ENCODE measurements at places on chromosomes 16 and 17. TPM values are rescaled to one million over a fixed set of nuclear protein-coding genes. Genes with fewer than 3 reads are reported as not detected.

DNA sequence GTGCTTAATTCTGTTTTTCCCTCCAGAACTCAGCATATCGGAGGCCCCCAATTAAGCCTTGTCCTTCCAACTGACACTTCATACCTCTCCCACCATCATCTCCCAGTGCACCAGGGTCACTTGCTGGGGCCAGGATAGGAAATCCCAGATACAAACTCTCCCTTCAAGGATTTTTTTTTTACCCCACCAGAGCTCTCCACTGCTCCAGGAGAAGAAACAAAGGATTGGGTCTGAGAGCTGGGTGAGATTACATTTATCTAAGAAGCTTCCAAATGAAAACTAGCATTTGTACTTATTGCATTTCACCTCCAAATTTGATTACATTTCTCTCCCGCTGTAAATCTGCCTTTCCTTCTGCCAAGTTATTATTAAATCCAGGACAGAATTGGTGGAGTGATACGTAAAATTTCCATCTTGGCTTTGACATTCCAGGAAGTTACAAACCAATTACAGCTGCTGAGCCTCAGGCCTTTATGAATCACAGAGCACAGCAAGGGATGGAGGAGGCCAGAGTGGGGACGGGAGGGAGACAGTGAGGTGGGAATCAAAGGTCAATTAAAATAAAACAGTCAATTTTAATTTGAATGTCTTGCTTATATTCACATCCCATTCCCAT is 123.5 kb downstream of the USP31 start:
- DNase-seq: no peak

GRCh38 chr16:51523400-51523799 is 372.3 kb upstream of the SALL1 start:
- no peak for DNase-seq

CD300LG gene
- total RNA-seq: not detected

NGFR gene
- total RNA-seq: 322 TPM

SLC52A1 gene
- not detected for total RNA-seq

LRRC75A gene
- total RNA-seq: 5.6 TPM

CRHR1 gene
- total RNA-seq: 0.41 TPM

HOXB1 gene
- 2.7 TPM for total RNA-seq

RAMP2 gene
- 6.5 TPM for total RNA-seq

GRCh38 chr16:82935766-82936165 is 309.0 kb downstream of the CDH13 start:
- no peak for DNase-seq

GRCh38 chr16:35631261-35631945 is 2172.0 kb downstream of the TP53TG3F start:
- no peak for DNase-seq

- DNase-seq: no peak
Observed at GRCh38 chr16:28202147-28202746, 9.5 kb downstream of the XPO6 start.

- no peak for DNase-seq
Observed at GRCh38 chr16:87319011-87319410, 1.8 kb upstream of the C16orf95 start.

PLXDC1 gene
- 0.84 TPM for total RNA-seq

DNA sequence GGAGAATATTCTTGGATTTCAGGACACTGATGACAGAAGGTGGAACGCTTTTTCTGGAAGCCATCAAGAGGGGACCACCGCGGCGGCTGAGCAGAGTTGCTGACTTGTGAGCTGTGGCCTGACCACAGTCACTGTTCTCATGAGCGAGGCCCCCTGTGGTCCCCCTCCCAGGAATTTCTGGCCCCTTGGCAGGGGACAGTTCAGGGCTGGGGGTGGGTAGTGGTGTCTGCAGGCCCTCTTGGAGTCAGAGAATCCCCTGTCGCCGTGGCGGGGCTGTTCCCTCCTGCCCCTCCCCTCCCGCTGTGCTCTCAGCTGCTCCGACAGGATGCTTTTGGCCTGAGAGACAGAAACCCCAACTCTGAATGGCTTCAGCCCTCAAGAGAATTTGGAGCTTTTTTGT is 292.0 kb downstream of the SEC14L1 start:
- no peak for DNase-seq

DNA sequence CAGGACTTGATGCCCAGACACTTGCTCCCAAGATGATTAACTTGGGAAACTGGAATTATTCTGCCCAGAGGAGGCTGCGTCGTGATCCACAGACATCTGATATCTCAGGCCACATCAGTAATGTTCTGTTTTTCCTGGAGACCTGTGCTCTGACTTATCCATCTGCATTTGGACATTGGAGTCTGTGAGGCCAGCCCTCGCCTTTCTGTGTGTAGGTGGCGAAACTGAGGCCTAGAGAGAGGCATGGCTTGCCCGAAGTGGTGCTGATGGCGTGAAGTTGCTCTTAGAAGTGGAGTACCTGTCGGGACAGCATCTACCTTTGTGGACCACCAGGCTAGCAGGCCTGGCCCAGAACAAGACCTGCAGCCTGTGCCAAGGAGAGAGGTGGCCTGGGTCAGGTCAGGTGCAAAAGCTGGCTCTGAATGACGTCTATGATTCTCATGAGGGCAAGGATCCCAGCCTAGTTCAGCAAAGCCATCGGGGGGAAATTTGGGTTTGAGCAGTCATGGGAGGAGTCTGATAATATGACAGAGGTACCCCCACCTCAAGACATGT is 186.8 kb upstream of the ZNF469 start:
- DNase-seq: no peak

HS3ST3B1 gene
- total RNA-seq: 57.0 TPM

GRCh38 chr17:8700546-8700945 is 44.1 kb downstream of the CCDC42 start:
- DNase-seq: no peak

DNA sequence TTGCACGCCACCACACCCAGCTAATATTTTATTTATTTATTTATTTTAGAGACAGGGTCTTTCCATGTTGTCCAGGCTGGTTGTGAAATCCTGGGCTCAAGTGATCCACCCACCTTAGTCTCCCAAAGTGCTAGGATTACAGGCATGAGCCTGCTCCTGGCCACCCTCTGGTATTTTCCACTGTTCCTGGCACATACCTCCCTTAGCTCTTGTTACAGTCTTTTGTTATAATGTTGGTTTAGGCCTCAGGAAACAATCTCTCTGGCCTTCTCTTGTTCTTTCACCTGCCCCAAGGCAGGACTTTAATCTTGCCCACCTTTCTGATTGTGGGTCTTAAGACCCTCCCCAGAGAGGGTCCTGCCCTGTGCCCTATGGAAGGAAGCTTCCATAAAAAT is 3.6 kb upstream of the CYTH1 start:
- no peak for DNase-seq

GRCh38 chr17:36742267-36743000 is 141.1 kb downstream of the MRM1 start:
- no peak for DNase-seq

- DNase-seq: no peak
Observed at GRCh38 chr16:16045296-16045695, 95.9 kb downstream of the ABCC1 start.

DNA sequence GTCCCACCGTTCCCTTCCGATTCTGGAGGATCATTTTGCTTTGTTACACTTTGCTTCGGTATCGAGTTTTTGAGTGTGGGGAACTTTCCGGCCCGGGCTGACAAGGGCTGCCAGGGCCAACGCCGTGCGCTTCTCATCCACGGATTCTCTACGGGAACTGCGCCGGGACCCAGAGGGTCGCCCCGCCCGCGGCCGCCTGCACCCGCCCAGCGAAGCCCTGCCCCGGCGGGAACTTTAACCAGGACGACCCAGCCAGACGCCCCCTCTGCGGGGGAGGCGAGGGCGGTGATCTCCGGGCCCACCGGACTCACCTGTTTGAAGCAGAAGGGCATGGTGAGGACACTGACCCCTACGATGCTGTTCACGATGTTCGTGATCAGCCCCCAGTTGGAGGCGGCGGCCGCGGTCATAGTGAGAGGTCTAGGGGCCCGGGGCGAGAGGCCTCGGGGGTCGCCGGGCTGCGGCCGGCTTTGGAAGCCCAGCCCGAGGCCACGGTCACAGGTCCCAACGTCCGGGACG is 536 bp downstream of the SLC38A10 start:
- DNase-seq: no peak

SLFN12L gene
- total RNA-seq: not detected

CACNB1 gene
- total RNA-seq: 16.2 TPM

SYNGR2 gene
- 19.3 TPM for total RNA-seq

PPY gene
- not detected for total RNA-seq

GRCh38 chr17:14760212-14760611 is 459.3 kb downstream of the HS3ST3B1 start:
- DNase-seq: no peak

DNA sequence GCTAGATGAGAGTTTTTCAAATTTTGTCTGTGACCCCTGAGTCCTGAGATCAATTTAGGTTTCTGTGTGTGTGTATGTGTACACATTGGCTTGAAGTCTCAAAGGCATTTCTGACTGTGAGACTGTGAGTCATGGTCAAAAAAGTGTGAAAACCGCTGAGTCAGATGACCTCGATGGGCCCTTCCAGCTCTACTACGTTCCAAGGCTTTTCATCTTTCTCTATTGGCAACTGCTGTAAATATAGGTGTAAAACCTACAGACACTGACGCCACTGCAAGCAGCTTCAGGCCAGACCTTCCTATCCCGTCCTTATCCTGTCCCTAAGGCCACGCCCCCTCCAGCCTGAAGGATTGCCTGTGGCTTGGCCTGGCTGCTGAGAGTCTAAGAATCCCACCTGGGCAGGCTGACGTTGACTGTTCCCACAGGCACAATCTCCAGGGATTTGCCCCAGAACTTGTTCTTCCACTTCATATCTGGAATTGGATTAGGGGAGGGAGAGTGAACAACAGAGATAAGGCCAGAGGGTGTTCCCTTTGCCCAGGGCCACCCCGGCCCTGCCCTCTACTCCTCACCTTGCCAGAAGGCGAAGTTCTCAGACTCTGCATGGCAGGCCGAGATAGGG is 11.3 kb downstream of the OSBPL7 start:
- no peak for DNase-seq

DNA sequence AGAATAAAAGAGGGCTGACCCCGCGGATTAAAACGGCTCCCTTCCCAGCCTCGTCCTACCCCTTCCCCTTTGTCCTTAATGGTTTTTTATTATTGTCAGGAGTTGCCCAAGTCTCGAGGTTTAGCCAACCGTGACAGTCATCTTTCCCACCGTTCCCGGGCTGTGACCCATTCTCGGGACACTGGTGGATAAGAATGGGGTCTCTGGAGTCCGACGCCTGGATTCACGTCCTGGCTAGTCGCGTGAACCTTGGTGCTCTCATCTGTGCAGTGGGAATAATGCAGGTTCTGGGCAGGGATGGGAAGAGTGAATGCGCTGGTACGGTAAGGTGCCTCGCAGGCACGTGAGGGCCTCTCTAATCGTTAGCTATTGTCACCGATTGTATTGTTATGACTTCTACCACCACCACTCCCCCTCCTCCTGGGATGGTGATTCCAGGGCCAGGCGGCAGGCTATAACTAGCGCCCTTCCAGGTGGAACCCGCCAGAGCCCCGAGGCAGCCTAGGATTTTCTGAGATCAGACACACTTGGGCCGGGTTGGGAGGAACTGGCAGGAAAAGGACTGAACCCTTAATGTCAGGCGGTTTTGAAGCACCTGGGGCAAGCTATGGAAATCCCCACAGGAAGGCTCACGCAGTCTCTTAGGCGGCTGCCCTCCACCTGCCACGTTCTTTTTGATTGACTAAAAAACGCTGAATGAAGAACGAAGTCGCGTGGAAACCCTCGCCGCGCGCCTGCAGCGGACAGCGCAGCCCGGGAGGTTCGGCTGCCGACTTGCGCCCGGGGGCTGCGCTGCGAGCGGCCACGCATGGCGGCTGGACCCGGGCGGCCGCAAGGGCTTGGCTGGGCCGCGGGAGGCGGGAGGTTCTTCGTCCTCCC is 2.7 kb downstream of the HS3ST3B1 start:
- no peak for DNase-seq

DNA sequence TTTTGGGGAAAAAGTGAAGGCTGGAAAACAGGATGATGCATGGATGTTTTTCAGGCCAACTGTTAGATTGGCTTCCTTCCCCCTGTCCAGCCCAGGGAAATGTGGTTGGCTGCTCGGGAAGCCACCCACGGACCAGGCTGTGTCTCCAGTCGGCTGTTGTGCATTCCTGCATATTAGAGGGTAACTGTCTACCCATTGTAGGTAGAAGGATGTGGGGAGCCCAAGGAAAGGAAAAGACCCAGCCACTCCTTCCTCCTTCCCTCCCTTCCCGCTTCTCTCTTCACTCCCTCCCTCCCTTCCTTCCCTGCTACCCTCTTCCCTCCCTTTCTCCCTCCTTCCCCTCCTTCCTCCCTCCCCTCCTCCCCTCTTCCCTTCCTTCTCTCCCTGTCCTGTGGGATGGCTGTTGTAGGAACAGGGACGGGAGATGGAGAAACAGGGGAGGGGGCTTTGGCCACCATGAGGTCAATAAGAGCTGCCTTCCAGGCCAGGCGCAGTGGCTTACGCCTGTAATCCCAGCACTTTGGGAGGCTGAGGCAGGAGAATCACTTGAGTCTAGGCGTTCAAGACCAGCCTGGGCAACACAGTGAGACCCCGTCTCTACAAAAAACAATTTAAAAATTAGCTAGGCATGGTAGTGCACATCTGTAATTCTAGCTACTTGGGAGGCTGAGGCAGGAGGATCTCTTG is 16.9 kb downstream of the SYT17 start:
- no peak for DNase-seq

DNA sequence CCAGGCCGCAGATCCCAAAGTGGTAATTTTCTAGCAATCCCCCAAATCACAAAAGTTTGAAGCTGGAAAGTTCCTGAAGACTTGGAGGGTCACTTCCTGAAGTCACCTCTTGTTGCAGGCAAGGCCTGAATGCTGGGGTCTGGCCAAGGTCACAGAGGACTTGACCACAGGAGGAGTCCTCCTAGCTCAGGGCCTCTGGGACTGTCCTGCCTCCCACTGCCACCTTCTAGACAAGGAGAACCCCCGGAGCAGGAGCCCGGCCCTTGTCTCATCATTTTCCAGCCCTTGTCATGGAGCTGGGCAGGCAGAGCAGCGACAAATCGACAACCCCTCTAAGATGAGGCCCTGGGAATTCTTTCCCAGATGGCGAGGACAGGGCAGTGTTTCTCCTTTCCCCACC is 330 bp downstream of the CDH16 start:
- no peak for DNase-seq

CYGB gene
- total RNA-seq: 8.6 TPM

PRR35 gene
- not detected for total RNA-seq

- no peak for DNase-seq
Observed at GRCh38 chr16:10154389-10154788, 27.8 kb downstream of the GRIN2A start.

- no peak for DNase-seq
Observed at GRCh38 chr17:4636474-4637100, 4.9 kb downstream of the ALOX15 start.

SREBF1 gene
- total RNA-seq: 132 TPM

OR2C1 gene
- total RNA-seq: 0.16 TPM

GH2 gene
- not detected for total RNA-seq

CDH1 gene
- 1.1 TPM for total RNA-seq

All from neural crest cell (in vitro differentiated cells).